IPS DF 19.7 (cell line): ENCODE measurements at places on chromosomes 12 and 14.

DNA sequence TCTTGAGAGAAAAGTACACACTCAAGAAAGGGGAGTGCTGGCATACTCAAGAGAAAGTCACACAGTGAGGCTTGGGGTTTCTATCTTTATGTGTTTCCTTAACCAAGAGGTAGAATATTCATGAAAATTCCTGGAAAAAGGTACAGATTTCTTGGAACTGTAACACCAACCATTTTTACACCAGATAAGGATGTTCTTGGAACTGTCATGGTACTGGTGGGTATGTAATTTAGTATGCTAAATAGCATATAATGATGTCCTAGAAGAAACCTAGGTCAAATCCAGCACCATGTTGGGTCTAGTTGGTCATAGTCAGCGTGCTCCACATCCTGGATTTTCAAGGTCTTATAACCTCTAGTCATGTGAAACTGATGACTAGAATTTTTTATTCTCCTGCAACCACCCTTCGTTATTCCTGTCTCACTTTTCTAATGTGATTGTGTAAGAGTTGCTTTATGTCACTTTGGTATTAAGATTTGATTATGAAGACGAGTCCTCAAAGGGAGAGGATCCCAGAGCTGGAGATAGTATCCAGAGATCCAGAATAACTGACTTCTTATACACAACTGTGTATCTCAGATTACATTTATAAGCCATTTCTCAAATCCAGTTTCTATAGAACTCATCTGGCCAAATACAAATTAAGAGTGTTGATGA is 510.1 kb downstream of the TMTC2 start:
- no peak for DNase-seq

- no peak for DNase-seq
Observed at GRCh38 chr12:120651821-120652220, 11.4 kb downstream of the CABP1 start.

- no peak for DNase-seq
Observed at GRCh38 chr12:101459642-101460346, 15.3 kb upstream of the SPIC start.

DNA sequence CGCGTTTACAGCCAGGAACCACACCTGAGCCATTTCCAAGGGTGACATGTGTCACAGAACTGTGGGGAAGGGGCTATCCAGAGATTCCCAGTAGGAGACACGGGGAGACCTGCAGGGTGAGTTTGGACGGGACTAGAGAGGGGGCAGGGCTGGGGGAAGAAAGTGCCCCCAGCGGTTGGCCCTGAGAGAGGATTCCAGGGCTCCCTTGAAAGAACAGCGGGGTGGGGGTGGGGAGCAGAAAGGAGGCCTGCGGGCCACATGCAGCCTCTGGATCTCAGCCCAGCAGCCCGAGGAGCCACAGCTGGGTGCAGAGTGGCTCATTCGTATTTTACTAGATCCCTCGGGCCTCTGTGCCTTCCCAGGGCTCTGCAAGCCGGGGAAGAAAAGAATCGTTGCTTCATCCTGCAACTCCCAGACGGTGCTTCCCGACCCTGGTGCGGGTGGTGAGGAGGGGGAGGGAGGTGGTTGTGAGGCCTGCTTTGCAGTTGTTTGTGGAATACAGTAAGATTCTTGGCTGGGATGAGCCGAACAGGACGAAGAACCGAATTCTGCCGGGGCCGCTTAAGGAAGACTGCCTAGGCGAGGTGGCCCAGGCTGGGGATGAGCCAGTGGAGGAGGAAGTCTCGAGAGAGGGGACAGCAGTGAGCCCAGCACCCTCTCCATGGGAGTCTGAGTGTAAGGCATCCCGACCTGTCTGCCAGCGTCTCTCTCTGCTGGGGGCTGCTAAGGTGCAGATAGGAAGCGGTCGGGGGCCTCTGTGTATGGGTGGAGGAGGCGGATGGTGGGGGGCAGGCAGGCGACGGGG is 36.1 kb upstream of the ANKRD9 start:
- DNase-seq, result no peak

GRCh38 chr12:91506452-91506851 is 323.8 kb upstream of the DCN start:
- DNase-seq, result no peak

DNA sequence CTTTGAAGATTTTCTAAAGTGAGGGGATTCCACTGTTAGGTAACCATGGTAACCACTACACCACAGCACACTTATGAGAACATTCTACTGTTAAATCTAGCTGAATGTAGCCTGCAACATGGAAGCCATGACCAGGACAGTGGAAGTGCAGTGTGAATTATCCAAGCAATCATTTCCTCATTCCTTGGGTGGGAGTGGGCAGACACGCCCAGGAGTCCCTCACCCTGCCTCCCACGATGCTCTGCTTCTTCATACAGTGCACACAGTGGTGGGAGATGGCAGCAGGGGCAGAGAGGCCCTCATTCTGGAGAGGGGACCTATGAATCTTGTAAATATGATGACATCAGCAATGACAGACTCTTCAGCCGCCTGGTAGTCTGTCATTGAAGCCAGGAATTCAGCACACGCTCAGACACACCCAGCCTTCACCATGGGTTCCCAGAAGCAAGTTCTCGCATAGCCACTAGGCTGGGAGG is 70.1 kb upstream of the HOXC13 start:
- DNase-seq, result no peak

DNA sequence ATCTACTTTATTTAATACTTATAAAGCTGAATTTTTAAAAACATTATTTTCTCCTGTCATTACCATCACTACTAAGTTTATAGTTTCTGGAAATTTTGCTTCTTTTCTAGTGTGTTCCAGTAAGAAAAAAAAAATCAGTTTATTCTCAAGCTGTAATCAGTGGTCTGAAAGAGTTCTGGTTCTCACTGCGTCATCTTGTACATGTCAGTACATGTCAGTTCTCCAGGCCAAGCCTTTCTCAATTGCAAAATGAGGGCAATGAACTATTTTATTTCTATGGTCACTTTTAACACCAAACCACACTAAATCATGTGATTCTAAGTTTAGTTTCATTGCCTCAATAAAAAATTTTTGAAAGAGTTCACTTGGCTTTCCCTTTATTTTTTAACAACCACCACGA is 468.9 kb upstream of the LRFN5 start:
- no peak for DNase-seq

DNA sequence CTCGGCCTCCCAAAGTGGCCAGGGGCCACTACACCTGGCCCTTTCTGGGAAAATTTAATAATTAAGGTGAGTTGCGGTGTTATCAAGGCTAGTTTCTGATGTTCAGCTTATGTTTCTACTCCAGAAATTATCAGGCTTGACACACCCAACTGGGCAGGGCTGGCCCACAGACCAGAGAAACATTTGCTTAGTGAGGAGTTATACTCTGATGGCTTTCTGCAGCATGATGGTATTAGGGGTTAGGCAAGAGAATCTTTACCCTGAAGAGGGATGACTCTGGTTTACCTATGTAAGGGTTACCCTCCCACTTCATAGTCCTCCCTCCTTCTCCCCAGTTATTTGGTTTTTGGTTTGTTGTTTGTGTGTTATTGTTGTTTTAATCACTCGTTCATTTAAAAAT is 24.5 kb upstream of the HECTD1 start:
- DNase-seq, result no peak

DNA sequence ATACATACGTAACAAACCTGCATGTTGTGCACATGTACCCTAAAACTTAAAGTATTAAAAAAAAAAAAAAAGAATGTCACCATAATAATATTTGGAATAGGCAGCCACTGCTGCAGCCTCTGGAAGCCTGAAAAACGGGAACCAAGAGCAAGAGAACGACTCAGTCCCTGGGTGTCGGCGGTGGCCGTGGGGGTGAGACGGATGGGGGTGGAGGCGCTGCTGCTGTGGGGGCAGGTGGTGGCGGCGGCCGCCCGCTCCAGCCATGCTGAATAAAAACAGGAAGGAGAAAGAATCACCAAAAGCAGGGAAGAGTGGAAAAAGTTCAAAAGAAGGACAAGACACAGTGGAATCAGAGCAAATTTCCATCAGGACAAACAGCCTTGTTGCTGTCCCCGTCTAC is 46.9 kb downstream of the ZFYVE21 start:
- no peak for DNase-seq

GRCh38 chr14:50260511-50260910 is 29.1 kb upstream of the SOS2 start:
- DNase-seq, result peak; percentile 23

DNA sequence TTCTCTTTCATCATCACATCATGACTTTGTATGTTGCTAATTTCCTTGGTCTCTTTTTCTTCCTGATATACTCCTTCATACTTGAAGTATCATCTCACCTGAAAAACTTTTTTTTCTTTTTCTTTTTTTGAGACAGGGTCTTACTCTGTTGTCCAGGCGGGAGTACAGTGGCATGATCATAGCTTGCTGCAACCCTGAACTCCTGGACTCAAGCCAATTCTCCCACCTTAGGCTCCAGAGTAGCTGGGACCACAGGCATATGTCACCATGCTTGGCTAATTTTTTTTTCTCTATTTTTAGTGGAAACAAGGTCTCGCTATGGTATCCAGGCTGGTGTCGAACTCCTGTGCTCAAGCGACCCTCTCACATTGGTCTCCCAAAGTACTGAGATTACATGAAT is 107.6 kb downstream of the RALGAPA1 start:
- DNase-seq, result no peak

DNA sequence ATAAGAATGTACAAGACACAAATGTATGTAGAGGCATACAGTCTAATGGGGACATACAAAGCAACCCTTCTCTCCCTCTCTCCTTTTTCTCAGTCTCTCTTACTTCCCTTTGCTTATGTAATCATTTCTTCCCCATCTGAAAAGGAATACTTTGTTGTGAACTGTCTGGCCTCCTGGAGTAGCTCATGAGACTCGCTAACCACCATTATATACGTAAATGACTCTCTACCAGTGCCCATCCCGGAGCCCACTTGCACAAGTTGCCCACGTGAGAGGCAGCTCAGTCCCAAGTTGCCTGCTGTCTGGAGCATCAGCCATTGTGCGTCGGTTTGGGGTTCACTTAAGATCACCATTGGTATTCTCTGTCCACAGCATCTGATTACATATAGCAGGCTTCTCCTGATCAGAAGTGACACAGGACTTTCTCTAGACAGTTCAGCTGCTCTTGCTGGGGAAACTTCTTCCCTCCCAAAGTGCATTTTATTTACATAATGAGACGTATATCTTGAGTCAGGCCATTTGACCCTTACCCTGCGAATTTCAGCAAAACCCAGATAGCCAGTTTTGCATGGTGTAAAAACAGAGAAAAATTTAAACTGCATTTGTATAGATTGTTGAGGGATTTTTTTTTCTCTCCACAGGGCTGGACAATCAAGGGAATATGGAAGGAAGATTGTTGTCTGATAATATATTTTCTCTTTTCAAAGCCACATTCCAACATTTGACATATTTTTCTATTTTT is 220.7 kb upstream of the EGLN3 start:
- no peak for DNase-seq

- DNase-seq, result no peak
Observed at GRCh38 chr14:24879661-24880386, 170.1 kb downstream of the STXBP6 start.

DNA sequence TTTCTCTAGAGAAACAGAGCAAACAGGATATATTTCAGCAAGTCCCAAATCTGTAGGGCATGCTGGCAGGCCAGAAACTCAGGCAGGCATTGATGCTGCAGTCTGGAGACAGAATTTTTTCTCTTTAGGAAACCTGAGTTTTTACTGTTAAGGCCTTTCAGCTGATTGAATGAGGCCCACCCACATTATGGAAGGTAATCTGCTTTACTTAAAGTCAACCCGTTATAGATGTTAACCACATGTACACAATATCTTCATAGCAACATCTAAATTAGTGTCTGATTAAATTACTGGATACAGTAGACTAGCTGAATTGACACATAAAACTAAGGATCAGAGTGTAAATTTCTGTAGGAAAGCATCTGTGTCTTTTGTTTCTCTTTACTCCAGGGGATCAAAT is 65.2 kb downstream of the SRGAP1 start:
- no peak for DNase-seq

DNA sequence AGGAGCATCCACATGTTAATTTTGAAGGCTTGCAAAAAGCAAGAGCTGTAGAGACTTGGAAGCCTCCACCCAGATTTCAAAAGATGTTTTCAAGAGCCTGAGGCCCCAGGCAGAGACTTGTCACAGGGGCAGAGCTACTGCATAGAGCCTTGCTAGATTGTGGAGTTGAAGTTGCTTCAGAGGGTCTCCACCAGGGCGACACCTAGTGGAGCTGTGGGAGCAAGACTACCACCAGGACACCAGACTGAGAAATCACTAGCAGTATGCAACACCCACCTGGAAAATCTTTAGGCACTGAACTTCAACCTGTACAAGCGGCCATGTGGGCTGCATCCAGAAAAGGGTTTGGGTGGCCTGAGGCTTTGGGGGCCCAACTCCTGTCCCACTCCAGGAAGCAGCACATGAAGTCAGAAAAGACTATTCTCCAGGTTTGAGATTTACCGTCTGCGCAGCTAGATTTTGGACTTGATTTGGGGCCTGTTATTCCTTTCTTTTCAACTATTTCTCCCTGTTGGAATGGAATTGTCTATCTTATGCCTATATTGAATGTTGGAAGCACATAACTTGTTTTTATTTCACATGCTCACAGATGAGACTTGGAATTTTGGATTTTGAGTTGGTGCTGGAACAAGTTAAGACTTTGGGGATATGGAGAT is 508.6 kb downstream of the FLRT2 start:
- peak; percentile 56 for DNase-seq

- no peak for DNase-seq
Observed at GRCh38 chr14:85535991-85536832, 6.3 kb downstream of the FLRT2 start.

GRCh38 chr14:90088176-90088575 is 26.4 kb downstream of the KCNK13 start:
- DNase-seq, result no peak

- DNase-seq, result no peak
Observed at GRCh38 chr14:64442300-64442988, 22.9 kb upstream of the AKAP5 start.

DNA sequence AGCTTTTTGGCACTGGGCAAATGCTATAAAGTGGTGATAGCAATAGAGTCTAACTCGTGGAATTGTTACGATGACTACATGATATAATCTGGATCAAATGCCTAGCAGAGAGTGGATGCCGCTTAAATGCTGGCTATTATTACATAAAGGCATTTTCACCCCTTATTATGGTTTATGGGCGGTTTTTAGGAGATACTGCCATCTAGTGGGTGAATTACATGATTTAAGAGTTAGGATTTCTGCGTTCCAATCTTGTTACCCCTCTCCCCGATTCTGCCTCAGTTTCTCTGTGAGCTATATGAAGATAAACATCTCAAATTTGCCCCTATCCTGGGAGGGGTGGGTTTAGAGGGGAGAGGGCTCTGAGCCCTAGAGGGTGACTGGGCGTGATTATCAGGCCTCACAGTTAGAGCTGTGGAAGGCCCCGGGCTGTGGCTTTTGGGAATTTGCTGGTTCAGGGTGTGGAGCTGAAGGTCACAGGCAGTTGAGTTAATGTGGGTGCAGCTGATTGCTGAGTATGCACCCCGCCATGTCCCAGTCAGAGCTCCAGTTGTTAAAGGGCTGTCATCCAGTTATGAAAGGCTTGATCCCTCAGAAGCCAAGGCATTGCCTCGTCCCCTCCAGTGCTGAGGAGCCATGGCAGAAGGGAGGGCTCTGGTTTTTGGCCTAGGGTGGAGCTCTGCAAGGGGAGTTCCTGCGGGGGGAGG is 14.4 kb downstream of the CLSTN3 start:
- DNase-seq, result no peak

GRCh38 chr14:71625175-71625574 is 307.1 kb upstream of the RGS6 start:
- no peak for DNase-seq

GRCh38 chr14:105666420-105666819 is 140.0 kb downstream of the TMEM121 start:
- no peak for DNase-seq

- DNase-seq, result no peak
Observed at GRCh38 chr14:82647088-82647810, 1113.6 kb upstream of the SEL1L start.
